ENCODE measurements at places on chromosomes 7 and 10.

- no peak for DNase-seq
Observed at GRCh38 chr10:78905015-78905956, 163.5 kb upstream of the ZMIZ1 start.

- DNase-seq: no peak
Observed at GRCh38 chr10:70537398-70538194, 59.0 kb downstream of the PALD1 start.

DNA sequence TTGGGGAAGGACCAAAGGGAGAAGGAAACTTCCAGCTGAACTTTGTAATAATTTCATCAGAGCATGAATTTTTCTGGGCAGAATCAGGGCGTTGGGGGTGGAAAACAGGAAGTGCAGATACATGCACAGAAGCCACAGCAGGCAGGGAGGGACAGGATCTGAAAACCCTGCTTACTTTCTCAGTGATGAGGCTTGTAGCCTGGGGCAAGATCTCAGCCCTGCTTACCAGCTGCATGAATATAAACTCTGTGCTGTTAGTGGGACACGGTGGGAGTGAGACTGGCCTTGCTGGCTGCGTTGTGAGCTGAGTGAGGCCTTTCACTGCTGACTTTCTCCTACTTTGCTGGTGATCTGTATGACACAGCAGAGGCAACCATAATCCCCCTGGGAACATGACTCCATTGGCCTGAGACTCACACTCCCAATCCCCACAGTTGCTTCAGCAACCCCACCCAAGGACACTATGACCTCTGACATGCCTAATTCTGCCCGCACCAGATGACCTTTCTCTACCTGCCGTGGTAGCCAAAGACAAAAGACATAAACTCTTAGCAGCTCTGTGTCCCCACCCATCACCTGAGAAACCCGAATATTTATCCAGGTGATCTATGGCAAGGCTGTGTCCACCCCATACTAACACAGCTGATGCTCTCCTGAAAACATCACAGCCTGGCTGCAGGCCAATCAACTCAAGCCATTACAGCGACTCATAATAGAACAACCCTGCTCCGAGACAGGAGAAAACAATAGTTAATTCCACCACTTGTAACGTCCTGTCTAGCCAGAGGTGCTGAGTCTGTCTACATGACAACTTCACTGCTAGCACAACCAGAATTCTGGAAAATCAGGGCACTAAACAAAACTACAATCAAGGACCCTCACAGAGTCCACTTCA lies 190.7 kb upstream of the CHRM2 start:
- no peak for DNase-seq

DNA sequence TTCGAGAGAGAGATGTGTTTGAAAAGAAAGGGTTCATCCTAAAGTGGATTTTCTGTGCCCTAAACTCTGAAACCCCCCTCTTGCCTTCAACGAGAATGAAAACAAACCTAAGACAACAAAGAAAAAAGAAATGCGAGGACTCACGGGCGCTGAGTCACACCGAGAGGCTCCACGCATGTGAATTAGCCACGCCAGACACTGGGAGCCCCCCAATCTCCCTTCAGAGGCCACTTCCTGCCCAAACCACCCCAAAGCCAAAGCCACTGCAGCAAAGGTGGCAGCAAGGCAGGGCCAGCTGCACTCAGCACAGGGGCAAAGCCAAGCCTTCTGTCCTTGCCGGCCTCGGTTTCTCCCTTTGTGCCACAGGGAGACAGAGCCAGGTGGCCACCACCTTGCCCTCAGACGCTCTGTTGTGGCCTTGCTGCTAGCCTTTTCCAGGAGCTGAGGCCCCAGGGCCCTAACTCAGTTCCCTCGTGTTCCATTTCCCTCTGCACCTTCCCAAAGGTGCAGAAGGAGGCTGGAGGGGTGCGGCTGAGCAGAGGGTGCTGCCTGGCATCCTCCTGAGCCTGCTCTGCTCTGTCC lies 93.3 kb downstream of the FAM53B start:
- DNase-seq: no peak

DNA sequence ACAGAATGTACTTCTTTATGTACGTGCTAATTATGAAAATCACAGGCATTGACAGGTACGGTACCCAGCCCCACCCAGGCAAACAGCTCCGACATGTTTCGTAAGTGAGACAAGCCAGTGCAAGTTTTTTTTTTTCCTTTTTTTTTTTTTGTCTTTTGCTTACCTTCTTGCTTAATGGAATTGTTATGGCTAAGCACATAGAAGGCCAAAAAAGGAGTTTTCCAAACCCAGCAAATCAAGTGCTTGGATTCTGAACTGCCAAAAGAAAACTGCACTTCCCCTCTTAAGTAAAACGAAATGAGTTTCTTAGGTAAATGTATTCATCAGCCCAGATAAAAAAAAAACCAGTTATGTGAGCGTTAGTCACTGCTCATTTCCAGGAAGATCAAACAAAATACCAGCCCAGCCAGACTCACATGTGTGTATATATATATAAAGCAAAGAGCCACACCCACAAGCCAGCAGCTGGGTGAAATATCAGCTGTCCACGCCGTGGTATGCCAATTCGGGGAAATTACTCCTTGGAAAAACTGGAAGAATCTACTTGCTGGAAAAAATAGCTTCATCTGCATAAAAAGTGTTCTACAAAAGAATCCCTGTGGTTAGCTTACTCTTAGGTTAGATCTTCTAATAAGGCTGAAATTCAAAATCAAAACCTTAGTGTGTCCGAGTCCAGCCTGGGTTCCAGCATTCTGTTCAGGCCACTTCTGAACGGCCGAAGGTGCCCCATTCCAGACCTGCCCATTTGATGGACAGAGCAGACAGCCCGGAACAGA lies 8.0 kb downstream of the KLF6 start:
- no peak for DNase-seq

- DNase-seq: no peak
Observed at GRCh38 chr10:17231788-17232187, 3.7 kb downstream of the VIM start.

- DNase-seq: no peak
Observed at GRCh38 chr10:133292919-133293809, 15.5 kb downstream of the TUBGCP2 start.

DNA sequence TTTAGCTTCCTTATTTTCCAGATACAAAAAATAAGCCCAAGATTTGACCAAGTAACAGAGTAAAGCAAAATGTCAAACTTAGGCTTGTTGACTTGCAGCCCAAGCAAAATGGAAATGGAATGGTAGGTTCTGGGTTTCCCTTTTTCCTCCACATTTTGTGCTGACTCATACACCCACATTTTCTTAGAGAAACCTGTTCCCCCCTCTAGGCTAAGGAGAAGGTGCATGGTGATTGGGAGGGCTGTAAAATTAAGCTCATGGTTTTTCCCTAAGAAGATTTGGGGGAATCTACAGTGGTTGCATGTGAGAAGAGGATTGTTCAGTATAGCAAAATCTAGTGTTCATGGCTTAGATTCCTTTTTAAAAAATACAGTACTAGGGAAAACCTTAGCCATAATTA lies 127.4 kb downstream of the ARL4A start:
- DNase-seq: no peak

- DNase-seq: no peak
Observed at GRCh38 chr7:120838281-120838682, 19.7 kb downstream of the TSPAN12 start.

DNA sequence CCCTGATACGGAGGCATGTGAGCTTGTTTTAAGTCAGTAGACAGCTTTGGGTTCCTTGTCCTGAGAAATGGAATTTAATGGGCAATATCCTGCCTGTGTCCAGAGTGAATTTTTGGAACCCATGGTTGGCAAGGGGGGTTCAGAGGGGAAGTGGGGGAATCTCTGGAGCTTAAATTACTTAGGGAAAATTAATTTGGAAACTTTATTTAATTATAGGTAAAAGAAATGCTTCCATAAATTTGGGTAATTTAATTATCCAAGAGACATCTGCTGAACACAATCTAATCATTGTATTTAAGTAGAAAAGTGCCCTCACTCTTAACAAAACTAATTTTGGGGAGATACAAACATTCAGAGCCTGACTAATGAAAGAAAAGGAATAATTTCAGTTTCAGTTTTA lies 99.7 kb downstream of the PLXNA4 start:
- DNase-seq: no peak

DNA sequence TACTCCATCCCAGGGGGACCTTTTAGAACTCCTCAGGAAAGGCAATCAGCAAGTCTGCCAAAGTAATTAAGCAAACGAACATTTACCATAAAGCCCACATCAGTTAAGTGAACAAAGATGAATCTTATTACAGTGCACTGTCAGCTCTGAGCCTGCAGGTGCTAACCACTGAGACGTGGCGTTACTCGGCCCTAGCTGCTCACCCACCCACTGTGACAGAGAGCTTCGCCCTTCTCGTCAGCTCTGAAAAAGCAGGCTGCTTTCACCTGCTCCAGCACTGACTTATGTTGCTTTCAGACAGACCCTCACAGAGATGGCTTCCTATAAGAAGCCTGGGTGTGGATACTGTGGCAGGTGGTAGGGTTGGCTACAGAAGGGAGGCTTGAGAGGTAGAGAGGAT lies 57.7 kb upstream of the KCNIP2 start:
- peak; percentile 40 for DNase-seq

DNA sequence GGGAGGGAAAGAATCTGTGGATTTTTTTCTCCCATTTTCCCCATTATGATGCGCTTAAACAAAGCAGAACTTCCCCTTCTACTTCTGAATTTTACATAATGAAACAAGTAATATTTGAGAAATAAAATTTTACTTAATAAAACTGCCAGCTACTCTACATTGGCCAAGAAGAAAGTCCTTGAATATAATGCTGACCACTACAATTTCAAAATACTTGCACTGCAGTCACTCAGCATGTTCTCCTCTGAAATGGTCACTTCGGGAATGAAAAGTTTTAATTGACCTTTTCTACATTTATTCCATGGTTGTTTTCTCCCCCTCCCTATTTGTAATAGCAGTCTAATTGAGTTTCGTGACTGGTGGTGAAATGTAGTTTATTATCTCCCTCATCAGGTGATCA lies 23.9 kb downstream of the GLI3 start:
- no peak for DNase-seq

DNA sequence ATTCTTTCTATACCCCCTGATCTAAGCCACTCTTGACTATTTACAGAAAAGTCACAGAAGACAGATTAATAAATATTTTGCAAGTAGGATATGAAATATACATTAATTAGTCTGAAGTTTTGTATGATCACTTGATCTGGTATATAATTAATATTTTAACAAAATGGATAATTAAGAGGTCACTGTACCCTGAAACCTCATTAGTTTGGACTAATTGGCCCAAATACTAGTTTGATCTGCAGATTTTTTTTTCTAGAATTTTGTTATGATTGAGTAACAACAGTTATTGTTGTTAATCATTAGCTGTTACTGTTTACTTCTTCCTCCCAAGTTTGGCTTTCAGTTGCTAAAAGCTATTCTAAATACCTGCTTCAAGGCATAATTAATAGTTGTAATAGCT lies 2.7 kb downstream of the NHLRC2 start:
- no peak for DNase-seq

- no peak for DNase-seq
Observed at GRCh38 chr7:101790566-101791293, 26.7 kb upstream of the CUX1 start.

DNA sequence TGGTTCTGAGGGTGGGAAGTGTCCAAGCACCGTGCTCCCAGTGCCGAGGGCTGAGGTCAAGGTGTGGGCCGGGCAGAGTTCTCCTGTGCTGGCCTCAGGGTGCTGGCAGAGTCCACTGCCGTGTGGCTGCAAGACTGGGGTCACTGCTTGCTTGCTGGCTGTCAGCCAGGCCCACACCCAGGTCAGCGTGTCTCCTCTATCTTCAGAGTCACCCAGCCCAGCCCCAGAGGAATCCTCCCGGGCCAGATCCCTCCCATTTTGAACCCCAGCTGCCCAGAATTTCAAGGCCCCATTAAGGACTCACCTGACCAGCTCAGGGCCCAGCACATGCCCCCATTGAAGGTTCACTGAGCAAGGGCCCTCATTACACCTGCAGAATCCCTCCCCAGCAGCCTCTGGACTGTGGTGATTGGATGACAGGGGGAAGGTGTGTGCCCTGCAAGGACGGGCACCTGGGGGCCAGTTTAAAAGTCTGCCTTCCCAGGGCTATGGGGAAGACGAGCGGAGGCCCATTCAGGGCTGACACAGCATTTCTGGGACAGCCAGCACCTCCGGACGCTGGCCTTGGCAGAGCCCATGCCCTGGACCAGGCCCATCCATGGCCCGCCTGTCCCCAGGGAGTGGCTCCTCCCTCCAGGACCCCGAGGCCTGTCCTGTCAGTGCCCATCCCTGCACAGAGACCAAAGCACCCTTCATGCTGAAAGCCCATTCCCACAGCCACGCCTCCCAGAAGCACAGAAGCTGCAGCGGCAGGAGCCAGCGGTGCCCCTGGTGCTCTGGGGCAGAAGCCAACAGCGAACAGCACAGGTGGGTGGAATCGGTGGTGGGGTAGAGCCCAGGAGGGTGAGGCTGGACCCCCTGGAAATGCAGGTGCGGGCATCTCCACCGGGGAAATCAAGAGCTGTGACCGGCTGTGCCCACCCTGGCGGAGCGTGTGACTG lies 45.1 kb upstream of the PPP2R2D start:
- DNase-seq: no peak

DNA sequence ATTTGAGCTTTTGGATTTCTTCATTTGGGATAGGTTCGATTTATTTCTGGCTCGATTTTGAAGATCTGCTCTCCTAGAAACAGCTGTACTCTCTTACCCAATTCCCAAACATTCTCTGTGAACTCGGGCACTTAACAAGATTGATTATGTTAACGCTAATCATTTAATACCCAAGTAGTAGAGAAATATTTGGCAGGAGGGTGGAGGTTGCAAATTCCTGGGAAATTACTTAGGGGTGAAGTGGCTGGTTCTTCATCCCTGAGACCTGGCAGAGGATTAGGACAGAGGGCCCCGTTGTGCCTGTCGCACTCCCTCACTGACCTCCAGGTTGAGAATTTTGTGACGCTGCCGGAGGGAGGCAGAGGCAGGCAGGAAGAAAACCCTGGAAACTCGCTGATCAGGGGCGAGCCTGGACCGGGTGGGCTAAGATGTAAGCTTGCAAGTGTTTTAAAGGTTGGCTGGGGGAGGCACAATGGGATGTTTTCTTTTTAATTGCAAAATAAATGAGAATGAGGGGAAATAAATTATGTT lies 182.6 kb downstream of the TCF7L2 start:
- no peak for DNase-seq

DNA sequence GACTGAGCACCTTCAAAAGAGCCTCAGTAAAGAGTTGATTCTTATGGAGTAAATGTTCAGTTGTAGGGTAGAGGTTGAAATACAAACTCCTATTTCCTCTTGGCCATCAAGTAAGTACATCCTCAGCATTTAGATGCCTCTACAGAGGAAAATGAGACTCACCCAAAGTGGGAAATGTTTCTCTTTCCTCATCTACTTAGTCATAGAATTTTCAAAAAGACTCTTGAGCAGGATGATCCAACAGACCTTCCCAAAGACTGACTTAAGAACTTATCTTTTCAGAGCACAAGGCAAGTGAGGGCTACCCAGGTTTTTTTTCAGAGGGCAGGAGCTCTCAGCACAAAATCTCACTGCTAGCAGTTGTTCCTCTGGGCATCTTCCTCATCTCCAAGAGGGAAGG lies 449.1 kb downstream of the KCNMA1 start:
- no peak for DNase-seq

GRCh38 chr10:102651455-102652169 lies 7.3 kb downstream of the TRIM8 start:
- DNase-seq: no peak

All from activated B cell treated with CpG ODN at 0.5 μM for 24 hours (primary cell).